ENCODE measurements at places on chromosomes 2 and 18. TPM values are rescaled to one million over a fixed set of nuclear protein-coding genes. Genes with fewer than 3 reads are reported as not detected.
A peak's percentile ranks its signal among the peaks of the same experiment; 100 is the strongest.

DNA sequence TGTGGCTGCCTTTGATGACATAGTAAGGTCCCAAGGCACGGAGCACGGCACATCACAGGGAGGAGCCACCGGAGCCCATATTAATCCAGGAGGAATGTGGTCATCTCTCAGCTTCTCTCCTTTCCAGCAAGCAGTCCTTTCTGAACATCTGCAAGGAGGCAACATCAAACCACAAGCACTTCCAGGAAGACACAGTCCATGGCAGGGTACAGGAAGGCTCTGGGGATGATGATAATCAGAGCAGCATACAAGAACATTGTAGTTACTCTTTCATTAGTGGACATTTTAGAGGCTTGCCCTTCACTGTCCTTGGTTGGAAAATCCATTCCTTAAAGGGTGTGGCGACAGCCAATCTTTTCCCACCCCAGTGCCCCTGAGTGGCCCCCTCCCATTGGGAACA, 31.1 kb downstream of the YPEL5 start:
- DNase-seq, result no peak
- H3K4me3 ChIP-seq, result no peak overlapping the region
- peaks cover 11% of the 10 kb centered on the region for H3K4me1 ChIP-seq
- H3K36me3 ChIP-seq, result no peaks in the 10 kb centered on the region
- peak overlapping the region; percentile 16 for H3K27ac ChIP-seq

DNA sequence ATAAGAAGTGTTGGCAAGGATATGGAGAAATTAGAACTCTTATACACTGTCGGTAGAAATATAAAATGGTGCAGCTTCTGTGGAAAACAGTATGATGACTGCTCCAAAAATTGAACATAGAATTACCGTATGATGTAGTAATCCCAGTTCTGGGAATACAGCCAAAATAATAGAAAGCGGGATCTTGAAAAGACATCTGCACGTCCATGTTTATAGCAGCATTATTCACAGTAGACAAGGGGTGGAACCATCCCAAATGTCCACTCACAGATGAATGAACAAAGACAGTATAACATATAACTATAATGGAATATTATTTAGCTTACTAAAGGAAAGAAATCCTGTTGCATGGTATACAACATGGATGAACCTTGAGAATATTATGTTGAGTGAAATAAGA, 257.7 kb downstream of the TDRD15 start:
- no peaks in the 10 kb centered on the region for H3K36me3 ChIP-seq
- no peaks in the 10 kb centered on the region for H3K4me1 ChIP-seq
- no peak overlapping the region for H3K4me3 ChIP-seq
- no peak for DNase-seq
- no peak overlapping the region for H3K27ac ChIP-seq

GRCh38 chr2:65583061-65583460, 150.7 kb upstream of the SPRED2 start:
- H3K27ac ChIP-seq, result no peak overlapping the region
- no peaks in the 10 kb centered on the region for H3K4me1 ChIP-seq
- H3K4me3 ChIP-seq, result no peak overlapping the region
- H3K27me3 ChIP-seq, result no peaks in the 10 kb centered on the region
- no peaks in the 10 kb centered on the region for H3K36me3 ChIP-seq

DNA sequence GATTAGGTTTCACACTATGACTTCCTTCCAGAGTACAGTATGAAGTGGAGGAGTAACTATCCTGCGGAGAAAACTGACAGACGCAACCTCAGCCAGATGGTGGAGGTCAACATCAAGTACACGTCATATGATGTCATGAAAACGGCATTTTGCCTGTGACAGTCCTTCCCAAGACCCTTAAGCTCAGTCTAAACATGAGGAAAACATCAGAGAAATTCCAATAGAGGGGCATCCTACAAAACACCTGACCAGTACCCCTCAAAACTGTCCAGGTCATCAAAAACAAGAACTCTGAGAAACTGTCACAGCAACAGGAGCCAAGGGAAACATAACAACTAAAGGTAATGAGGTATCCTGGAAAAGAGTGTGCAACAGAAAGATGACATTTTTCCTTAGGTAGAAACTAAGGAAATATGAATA, 1.7 kb downstream of the RNU4ATAC start:
- no peak for DNase-seq
- peak overlapping the region; percentile 99 for H3K27ac ChIP-seq
- peaks cover 39% of the 10 kb centered on the region for H3K4me1 ChIP-seq
- H3K36me3 ChIP-seq, result no peaks in the 10 kb centered on the region
- H3K4me3 ChIP-seq, result no peak overlapping the region

GRCh38 chr2:111654829-111655228, 229.2 kb downstream of the ANAPC1 start:
- H3K4me1 ChIP-seq, result peaks cover 10% of the 10 kb centered on the region
- H3K36me3 ChIP-seq, result no peaks in the 10 kb centered on the region
- H3K27me3 ChIP-seq, result no peaks in the 10 kb centered on the region
- H3K27ac ChIP-seq, result no peak overlapping the region
- no peak for DNase-seq
- no peak overlapping the region for H3K4me3 ChIP-seq

- H3K4me3 ChIP-seq, result no peak overlapping the region
- no peak for DNase-seq
- no peak overlapping the region for H3K27ac ChIP-seq
Measured at GRCh38 chr2:173296235-173296634, 58.4 kb upstream of the CDCA7 start.

DNA sequence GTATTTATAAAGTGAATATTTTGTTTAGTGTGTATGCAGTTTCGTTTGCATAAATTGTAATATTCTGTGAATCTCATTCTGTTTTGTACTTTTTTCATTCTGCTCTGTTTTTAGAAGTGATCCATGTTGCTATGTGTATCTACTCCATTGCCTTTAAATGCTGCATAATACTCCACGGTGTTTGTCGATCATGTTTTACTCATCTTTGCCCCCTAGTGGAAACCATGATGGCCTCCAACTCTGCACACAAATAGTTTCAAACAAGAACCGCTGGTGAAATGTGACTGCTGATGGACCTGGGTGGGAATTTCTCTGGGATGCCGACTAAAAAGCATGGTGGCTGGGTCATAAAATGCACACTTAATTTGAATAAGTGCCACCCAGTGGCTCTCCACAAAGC, 32.0 kb upstream of the SKOR2 start:
- H3K4me3 ChIP-seq, result no peak overlapping the region
- DNase-seq, result no peak
- H3K4me1 ChIP-seq, result no peaks in the 10 kb centered on the region
- H3K36me3 ChIP-seq, result no peaks in the 10 kb centered on the region
- H3K27ac ChIP-seq, result no peak overlapping the region

Gene MREG
- 0.64 TPM for total RNA-seq

DNA sequence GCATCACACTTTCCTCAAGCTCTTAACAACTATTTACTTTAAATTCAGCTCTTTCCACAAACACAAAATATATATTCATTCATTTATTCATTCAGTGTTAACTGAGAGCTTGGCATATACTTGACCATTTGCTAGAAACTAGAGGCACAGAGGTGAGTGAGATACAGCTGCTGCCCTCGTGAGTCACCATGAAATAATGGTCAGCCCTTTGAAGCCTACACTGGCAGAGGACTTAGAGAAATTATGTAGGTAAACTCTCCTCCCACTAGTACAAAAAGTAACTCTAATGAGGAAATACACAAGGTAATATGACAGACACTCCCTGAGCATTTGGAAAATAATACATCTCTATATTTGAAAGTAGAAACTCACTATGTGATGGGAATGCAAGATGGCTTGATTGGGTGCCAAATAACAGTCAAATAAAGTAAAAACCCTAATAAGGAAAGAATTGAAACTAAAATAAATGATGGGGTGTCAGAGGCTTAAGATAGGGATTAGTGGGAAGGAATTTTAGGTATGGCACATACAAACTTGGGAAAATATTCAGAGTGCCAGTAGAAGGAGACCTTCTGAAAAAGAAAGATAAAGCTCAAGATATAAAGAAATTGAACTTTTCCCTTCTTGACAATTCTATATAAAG, 61.1 kb downstream of the ANTXR1 start:
- H3K27me3 ChIP-seq, result no peaks in the 10 kb centered on the region
- DNase-seq, result no peak
- no peak overlapping the region for H3K27ac ChIP-seq
- no peak overlapping the region for H3K4me3 ChIP-seq
- no peaks in the 10 kb centered on the region for H3K36me3 ChIP-seq

- no peak overlapping the region for H3K4me3 ChIP-seq
- H3K27ac ChIP-seq, result no peak overlapping the region
- H3K27me3 ChIP-seq, result no peaks in the 10 kb centered on the region
Measured at GRCh38 chr2:152189622-152190495, 14.3 kb upstream of the STAM2 start.

Gene RGPD3
- total RNA-seq, result 0.18 TPM

GRCh38 chr2:8701681-8702379, 20.0 kb downstream of the ID2 start:
- no peaks in the 10 kb centered on the region for H3K27me3 ChIP-seq
- no peak for DNase-seq
- no peak overlapping the region for H3K27ac ChIP-seq
- no peaks in the 10 kb centered on the region for H3K36me3 ChIP-seq
- no peak overlapping the region for H3K4me3 ChIP-seq

DNA sequence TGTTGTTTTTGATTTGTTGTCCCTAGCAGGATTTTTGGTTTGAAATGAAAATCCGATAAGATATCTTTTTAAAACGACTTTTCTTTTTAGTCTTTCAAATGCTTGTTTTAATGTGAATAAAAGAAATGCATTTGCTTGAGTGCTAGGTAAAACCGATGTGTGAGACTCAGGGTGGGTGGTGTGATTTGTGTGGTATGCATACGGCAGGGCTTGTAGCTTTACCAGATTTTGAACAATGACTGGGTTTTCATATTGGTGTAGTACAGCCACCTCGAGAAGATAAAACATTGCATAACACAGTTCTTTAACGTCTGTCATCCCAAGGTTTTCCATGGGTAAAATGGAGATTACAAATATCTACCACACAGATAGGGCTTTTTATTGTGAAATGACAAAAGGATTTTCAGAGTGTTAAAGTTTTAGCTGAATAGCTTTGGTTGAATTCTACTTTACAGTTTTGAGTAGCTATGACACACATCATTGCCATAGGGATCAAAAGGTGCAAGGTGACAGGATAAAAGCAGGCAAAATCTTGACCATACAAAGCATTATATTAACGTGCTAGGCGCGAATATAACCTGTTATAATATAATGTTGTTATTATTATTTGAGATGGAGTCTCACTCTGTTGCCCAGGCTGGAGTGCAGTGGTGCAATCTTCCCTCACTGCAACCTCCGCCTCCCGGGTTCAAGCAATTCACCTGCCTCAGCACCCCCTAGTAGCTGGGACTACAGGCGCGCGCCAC, 824 bp upstream of the ZNF638 start:
- no peak for DNase-seq
- H3K4me3 ChIP-seq, result peak overlapping the region; percentile 93
- H3K36me3 ChIP-seq, result no peaks in the 10 kb centered on the region
- H3K27ac ChIP-seq, result peak overlapping the region; percentile 95
- peaks cover 22% of the 10 kb centered on the region for H3K4me1 ChIP-seq

Gene ARL6IP6
- total RNA-seq, result 3.0 TPM

DNA sequence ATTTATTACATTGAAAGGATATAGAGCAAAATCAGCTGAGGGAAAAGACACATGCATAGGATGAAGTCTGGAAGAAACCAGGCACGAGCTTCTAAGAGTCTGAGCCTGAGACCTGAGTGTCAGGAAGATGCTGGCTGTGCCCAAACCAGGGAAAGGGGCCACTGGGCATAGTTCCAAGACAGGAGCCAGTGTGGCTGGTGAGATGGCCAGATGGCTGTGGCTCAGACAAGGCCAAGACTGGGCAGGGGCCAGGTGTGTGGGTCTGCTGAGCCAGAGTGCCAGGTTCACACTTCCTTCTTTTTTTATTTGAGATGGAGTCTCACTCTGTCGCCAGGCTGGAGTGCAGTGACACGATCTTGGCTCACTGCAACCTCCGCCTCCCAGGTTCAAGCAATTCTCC, 95.5 kb upstream of the ATG16L1 start:
- no peaks in the 10 kb centered on the region for H3K36me3 ChIP-seq
- H3K27ac ChIP-seq, result no peak overlapping the region
- no peaks in the 10 kb centered on the region for H3K4me1 ChIP-seq
- H3K4me3 ChIP-seq, result no peak overlapping the region
- H3K27me3 ChIP-seq, result peaks cover 2% of the 10 kb centered on the region

Gene RANBP2
- 70.7 TPM for total RNA-seq

Gene STARD6
- not detected for total RNA-seq

Gene DIPK1C
- 0.07 TPM for total RNA-seq

DNA sequence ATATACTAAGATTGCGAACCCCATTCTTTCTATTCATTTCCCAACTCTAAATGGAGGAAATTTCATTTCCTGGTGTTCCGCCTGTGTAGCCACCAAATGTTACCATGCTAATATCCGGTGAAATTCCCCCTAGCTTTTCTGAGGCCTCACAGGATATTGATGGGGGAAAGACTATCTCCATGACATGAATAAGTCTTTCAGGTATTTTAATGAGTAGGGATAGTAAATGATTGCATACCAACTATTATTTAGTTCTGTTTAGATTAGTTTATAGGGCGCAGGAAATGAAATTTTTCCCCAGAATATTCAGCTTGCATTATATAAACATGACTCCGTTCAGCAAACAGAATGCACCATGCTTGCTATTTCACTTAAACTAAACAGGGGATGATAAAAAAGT, 55.4 kb downstream of the COL5A2 start:
- H3K27me3 ChIP-seq, result no peaks in the 10 kb centered on the region
- no peak overlapping the region for H3K27ac ChIP-seq
- H3K4me1 ChIP-seq, result no peaks in the 10 kb centered on the region
- H3K4me3 ChIP-seq, result no peak overlapping the region

GRCh38 chr2:235810846-235811245, 317.0 kb downstream of the AGAP1 start:
- DNase-seq, result no peak
- H3K27me3 ChIP-seq, result no peaks in the 10 kb centered on the region
- no peaks in the 10 kb centered on the region for H3K4me1 ChIP-seq

Gene LOXHD1
- 0.13 TPM for total RNA-seq

GRCh38 chr2:223169830-223170605, 118.0 kb downstream of the KCNE4 start:
- H3K4me1 ChIP-seq, result no peaks in the 10 kb centered on the region
- H3K27me3 ChIP-seq, result no peaks in the 10 kb centered on the region
- no peak overlapping the region for H3K4me3 ChIP-seq
- H3K36me3 ChIP-seq, result no peaks in the 10 kb centered on the region
- DNase-seq, result no peak
- no peak overlapping the region for H3K27ac ChIP-seq

DNA sequence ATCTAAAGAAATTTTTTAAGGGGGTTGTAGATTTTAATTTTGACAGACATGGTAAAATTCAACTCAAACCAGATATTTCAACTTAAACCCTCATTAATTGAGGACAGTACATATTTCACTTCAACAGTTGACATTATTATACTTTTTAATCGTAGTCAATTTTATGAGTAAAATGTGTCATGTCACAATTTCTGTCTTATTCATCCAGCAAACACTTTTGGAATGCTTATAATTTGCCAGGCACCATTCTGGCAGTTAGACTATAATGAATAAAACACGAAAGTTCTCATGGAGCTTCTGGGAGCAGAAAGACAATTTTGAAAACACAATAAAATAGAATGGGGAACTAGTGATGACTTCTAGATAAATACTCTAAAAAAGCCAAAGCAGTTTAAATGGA, 1094.8 kb downstream of the SUCLG1 start:
- H3K4me3 ChIP-seq, result no peak overlapping the region
- DNase-seq, result no peak
- no peaks in the 10 kb centered on the region for H3K27me3 ChIP-seq
- no peaks in the 10 kb centered on the region for H3K36me3 ChIP-seq
- H3K4me1 ChIP-seq, result no peaks in the 10 kb centered on the region
